Stimulated activated CD8-positive, alpha-beta memory T cell treated with anti-CD3 and anti-CD28 coated beads, Interleukin-2, amount 100 ng/mL, for 1 hour (primary cell): ENCODE measurements at places on chromosomes 12 and 14.
A peak's percentile ranks its signal among the peaks of the same experiment; 100 is the strongest.

GRCh38 chr14:55867719-55868118, 250.5 kb upstream of the PELI2 start:
- DNase-seq = no peak

- DNase-seq = no peak
Measured at GRCh38 chr14:61051051-61051450, 70.0 kb downstream of the SLC38A6 start.

GRCh38 chr14:95275494-95275893, 44.2 kb downstream of the CLMN start:
- DNase-seq = no peak

- DNase-seq = no peak
Measured at GRCh38 chr12:116361414-116362223, 84.1 kb upstream of the MED13L start.

GRCh38 chr12:66941150-66941549, 262.3 kb upstream of the GRIP1 start:
- no peak for DNase-seq

DNA sequence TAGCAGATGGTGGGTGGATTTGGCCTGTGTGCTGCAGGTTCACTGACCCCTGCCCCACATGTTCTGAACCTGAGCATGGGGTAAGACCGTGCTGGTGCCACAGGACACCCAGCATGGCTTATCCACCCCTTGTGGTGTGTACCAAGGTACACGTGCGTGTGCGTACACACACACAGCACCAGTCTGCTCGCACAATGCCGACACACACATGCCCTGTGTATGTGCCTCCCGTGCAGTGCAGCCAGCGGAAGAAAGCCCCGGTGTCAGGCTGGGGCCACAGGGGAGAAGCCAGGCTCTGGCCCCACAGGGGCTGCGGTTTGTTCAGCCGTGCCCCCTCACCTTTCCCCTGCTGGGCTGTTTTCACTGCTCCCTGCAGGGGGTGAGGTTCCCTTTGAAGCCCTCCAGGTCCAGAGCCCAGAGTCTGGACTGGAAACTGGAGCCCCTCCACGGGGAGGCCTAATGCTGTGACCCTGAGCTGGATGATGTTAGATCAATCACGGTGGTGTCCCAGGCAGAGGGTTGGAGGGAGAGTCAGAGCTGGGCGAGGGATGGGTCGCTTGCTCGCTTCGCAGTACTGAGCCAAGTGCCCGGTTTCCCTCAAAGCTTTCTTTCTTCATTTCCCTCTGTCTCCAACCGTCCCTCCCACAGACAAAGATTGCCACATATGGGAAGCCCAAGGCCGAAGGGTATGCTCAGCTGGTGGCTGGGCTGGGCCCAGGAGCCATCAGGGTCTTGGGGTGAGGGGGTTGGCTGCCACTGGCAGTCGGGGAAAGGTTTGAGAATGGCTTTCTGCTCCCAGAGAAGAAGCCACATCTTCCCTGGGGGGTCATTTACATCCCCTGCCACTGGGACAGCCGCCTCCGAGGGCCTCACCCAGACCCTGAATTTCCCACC, 6.2 kb downstream of the DTX1 start:
- no peak for DNase-seq

- DNase-seq = no peak
Measured at GRCh38 chr12:46794593-46795190, 31.1 kb downstream of the SLC38A4 start.

DNA sequence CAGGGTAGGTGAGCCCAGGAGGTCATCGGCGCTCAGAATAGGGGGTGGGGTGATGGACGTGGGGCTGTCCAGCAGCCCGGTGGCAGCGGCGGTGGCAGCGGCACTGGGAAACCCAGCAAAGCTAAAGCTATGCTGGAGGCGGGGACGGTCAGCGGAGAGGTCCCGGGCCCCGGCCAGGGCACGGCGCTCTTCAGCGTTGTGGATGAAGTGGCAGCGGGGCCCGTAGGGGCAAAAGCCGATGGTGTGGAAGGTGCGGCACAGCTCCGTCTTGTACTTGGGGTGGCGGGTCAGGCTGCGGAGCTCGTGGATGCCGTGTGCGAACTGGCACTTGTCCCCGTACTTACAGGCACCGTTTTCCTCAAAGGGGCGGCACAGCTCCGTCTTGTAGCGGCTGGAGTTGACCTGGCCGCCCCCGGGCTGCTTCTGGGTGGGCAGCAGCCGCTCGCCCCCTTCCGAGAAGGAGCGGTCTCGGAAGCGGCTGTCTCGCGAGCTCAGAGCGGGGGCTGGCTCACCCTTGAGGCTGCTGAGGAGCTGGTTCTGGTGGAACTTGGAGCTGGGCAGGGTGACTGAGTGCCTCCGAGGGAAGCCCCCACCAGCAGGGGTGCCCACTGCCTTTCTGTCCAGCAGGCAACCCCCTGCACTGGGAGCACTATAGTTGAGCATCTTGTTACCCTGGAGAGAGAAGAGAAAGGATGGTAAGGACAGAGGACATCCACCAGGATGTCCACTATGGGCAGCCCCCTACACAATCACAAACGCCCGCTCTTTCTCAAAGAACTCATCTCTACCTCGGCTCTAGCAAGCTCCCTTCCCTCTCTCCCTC, 2.8 kb downstream of the ZFP36L1 start:
- DNase-seq = no peak

GRCh38 chr12:86735072-86735471, 478.9 kb upstream of the MGAT4C start:
- DNase-seq = no peak

DNA sequence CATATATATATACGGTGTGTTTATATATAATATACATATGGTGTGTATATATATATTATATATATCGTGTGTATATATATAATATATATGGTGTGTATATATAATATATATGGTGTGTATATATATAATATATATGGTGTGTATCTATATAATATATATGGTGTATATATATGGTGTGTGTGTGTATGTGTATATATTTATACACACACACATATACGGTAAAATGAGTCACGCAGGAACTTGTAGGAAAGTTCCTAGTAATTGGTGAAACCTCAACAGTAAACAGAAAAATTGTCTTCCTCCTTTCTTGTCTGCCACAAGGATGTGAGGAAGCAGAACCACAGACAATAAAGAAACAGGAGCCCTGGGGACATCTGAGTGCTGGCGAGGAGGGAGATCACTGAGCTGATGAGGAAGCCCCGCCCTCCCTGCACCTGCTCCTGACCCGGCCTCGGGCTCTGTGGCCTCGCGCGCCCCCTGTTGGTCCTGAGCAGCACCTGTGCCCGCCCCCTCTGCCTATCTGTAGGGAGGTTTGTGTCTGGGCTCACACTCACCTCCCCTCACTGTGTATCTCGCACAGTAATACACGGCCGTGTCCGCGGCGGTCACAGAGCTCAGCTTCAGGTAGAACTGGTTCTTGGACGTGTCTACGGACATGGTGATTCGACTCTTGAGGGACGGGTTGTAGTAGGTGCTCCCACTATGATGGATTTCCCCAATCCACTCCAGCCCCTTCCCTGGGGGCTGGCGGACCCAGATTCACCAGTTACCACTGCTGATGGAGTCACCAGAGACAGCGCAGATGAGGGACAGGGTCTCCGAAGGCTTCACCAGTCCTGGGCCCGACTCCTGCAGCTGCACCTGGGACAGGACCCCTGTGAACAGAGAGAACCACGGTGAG, 1079.4 kb downstream of the TMEM121 start:
- peak; percentile 58 for DNase-seq

DNA sequence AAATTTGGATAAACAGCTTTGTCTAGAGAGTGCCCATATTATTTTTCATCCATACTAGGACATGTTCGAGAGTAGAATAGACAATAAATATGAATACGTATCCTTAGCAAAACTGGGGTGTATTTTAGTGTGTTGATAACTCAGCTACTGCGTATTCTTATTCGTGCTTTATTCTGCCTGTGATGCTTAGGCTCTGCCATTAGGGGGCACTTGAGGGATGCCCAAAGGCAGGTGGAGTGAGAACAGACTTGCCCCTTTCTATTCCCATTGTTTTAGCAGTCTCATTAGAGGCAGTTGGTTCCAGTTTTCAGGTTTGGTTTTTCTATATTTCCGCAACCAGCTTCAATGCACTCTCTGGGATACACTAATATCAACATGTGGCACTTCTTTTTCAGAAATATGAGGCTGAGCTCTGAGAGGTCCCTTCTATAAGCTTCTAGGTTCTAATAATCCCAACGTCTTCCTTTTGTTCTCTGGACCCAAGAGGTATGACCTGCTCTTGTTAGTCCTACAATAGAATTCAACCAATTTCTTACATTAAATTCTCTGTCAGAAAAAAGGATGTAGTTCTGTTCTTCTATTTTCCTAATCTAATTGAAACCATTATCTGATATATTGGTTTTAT, 985.7 kb upstream of the FBXO33 start:
- DNase-seq = no peak

DNA sequence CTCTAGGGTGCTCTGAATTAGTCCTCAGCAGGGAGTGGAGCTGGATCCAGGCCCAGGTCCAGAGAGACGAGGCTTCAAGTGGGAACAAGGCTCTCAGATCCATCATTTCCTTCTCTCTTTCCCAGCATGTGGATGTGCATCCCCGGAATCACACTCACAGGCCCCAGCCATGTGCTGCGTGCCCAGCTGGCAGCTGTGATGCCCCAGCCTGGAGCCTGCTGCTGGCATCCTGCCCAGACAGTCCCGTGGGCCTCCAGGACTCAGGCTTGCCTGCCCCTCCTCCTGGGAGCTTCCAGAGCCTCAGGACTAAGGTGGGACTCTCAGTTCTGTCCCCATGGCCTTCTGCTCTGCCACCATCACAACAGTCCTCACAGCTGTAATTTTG, 6.2 kb upstream of the KRT84 start:
- DNase-seq = no peak

DNA sequence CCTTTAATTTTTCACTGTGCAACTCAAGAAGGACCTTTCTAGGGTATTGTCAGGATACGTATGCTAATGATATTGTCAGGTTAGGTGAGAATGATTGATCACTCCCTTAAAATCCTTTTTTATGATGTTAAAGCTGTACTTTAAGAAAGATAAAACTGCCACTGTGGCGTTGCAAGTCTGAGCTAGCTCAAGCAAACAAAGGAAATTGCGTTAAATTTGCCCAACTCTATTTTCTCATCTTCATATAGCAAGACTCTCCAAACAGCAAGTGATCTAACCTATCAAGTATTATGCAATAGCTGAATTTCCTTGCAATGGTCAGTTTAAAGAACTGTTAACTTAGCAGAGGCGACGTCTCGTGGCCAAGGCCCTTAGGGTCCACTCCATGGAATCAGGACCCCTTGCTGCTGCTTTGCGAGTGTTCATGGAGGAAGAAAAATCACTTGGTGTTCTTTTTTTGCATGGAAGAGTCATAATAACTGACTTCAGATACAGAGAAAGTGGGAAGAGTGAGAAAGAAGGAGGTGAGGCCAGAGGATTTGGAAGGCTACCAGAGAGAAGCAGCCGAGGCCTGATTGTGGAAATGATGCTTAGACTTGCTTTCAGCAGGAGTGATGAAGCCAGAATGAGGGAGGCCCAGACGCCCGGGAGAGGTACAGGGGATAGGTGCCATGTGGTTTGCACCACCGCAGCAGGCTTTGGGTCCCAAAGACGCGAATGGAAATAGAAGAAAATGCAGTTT, 2.5 kb downstream of the TRAF3 start:
- DNase-seq = no peak

DNA sequence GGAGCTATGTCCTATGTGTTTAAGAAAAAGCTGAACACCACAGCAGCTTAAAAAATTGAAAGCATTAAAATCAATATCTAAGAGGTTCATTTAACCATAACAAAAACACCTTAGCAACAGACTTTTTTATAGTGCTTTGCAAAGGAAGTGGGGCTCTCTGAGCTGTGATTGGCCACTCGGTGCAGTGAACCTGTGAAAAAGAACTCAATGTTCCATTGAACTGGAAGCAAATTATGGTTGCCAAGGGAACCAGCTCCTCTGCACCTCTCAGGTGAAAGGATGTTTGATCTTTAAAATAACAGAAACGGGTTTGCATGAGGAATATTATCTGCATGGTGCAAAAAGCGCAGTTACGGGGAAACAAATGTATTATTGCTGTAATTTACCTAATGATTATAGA, 149.4 kb downstream of the SNAPC1 start:
- no peak for DNase-seq

GRCh38 chr14:89344920-89345254, 72.1 kb downstream of the FOXN3 start:
- no peak for DNase-seq

- no peak for DNase-seq
Measured at GRCh38 chr14:74427651-74428050, 1.6 kb upstream of the SYNDIG1L start.

DNA sequence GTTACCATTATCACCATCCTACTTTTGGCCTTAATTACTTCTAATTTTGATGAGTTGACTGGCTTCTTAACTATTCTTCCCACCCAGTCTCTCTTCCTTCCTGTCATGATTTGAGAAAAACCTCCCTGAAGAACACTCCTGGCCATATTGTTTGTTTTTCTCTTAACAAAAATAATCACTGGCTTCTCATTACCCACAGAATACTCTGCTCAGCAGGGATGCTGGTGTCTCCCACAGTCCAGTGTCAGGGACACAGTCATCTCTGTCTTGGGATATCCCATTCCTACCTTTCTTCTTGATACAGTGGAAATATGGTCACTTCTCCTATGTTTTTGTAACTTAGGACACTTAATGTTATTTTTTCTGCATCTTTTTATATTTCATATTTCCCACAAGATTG, 103.7 kb downstream of the SRGAP1 start:
- DNase-seq = no peak
